ENCODE measurements at places on chromosomes 2 and 18.
A peak's percentile ranks its signal among the peaks of the same experiment; 100 is the strongest.

DNA sequence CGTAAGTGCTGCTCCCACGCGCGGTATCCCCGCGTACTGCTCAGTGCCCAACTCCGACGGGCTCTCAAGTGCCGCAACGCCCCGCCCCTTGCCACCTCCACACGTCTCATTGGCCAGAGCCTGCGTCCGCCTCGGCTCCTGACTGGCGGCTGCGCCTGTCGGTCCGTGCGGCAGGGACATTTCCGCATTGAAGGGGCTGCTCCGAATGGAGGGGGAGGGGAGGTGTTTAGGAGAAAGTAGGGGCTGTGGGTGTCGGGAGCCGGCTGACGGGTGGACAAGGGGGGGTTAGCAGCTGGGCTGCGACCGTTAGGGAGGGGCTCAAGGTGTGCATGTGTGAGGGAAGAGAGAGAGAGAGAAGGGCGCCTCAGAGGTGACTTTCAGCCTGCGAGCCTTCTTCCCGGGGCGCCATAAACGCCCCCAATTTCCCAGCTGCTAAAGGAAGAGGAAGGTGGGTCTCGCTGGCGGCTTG is 877 bp upstream of the UGP2 start:
- DNase-seq, result peak; percentile 84

DNA sequence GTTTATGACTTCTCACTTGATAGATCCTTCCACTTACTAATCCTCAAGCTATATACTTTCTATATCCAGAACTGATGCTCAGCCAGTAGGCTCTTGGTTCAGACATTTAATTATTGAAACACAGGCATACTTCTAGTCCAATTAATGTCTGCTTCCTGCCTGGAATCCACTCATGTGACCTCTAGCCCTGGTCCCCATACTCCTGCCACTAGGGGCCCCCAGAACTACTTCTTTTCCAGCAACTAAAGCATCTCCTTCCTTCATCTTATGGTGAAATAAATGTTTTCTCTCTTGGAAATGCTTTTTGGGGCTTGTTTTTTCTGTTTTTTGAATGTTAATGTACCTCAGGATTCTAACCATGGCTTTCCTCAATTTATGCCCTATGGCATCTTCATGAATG is 527.6 kb downstream of the SATB2 start:
- no peak for DNase-seq

- no peak for DNase-seq
Observed at GRCh38 chr2:77228391-77228790, 293.8 kb downstream of the LRRTM4 start.

- DNase-seq, result no peak
Observed at GRCh38 chr2:28135324-28135723, 244.8 kb downstream of the BABAM2 start.

GRCh38 chr18:67515942-67516538 is 480 bp downstream of the DSEL start:
- peak; percentile 77 for DNase-seq

- DNase-seq, result no peak
Observed at GRCh38 chr2:108278631-108279030, 10.1 kb upstream of the SULT1C2 start.

DNA sequence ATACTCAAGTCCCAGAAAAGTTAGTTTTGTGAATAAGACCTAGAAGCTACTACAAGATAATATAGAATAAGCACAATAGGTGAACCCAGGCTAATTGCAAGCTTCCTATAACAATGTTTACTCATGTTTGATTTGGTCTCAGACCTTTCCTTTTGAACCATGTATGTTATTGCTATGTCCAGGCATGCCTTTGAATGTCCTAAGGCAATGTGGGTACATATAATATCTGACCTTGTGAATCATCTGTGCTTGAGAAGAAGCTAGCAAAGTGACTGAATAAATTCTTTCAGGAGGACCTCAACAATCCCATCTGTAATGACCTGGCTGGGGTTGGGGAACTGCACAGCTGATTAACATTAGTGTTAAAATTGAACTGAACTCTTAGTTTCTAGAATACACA is 1285.9 kb upstream of the CELF4 start:
- no peak for DNase-seq

GRCh38 chr18:10463741-10464140 is 9.3 kb downstream of the APCDD1 start:
- DNase-seq, result no peak

DNA sequence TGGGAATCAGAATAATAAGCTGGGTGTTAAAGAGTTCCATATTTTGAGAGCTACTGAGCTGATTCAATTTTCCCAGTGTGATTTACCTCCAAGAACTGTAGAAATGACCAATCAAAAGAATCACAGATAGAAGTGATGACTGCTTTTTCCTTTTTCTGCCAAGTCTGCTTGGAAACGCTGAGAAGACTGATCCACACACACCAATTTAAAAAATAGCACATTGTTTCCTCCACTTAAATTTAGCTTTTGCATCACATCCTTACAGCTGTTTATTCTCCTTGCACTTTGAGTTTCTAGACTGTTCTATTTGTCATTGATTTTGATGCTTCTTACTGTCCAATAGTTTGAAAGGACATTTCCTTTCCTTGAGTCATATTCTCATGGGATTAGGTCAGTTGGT is 590.3 kb upstream of the CHAC2 start:
- DNase-seq, result no peak
